ENCODE measurements at places on chromosomes 6 and 20. TPM values are rescaled to one million over a fixed set of nuclear protein-coding genes. Genes with fewer than 3 reads are reported as not detected.

DNA sequence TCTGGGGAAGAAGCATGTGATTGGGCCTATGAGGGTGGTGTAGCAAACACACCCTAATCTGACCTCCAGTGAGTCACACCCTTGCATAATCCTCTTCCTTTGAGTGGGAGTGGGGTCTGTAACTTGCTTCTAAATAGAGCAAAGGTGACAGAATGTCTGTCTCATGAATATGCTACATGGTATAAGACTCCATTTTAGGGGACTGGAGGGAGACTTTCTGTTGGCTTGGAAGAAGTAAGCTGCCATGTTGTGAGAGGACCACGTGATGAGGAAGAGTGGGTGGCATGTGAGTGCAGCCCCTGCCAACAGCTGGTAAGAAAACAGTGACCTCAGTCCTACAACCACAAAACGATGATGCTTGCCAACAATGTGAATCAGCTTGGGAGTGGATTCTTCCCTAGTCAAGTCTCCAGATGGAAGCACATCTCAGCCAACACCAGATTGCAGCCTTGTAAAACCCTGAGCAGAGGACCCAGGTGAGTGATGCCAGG is 3.7 kb downstream of the AK9 start:
- no peak overlapping the region for H3K4me3 ChIP-seq
- DNase-seq: no peak
- H3K27me3 ChIP-seq: no peaks in the 10 kb centered on the region
- H3K36me3 ChIP-seq: no peaks in the 10 kb centered on the region
- no peak overlapping the region for H3K27ac ChIP-seq
- H3K4me1 ChIP-seq: no peaks in the 10 kb centered on the region

GRCh38 chr6:101630941-101631340 is 237.4 kb downstream of the GRIK2 start:
- H3K4me1 ChIP-seq: no peaks in the 10 kb centered on the region
- H3K27me3 ChIP-seq: no peaks in the 10 kb centered on the region
- DNase-seq: no peak
- no peaks in the 10 kb centered on the region for H3K36me3 ChIP-seq

The BPIFB2 gene
- total RNA-seq: not detected

The ACSS2 gene
- total RNA-seq: 32.8 TPM

GRCh38 chr6:88616380-88616779 is 347.0 kb downstream of the RNGTT start:
- H3K4me3 ChIP-seq: no peak overlapping the region
- no peaks in the 10 kb centered on the region for H3K27me3 ChIP-seq
- no peak for DNase-seq
- H3K4me1 ChIP-seq: no peaks in the 10 kb centered on the region
- no peak overlapping the region for H3K27ac ChIP-seq
- no peaks in the 10 kb centered on the region for H3K36me3 ChIP-seq

The CGA gene
- total RNA-seq: not detected

DNA sequence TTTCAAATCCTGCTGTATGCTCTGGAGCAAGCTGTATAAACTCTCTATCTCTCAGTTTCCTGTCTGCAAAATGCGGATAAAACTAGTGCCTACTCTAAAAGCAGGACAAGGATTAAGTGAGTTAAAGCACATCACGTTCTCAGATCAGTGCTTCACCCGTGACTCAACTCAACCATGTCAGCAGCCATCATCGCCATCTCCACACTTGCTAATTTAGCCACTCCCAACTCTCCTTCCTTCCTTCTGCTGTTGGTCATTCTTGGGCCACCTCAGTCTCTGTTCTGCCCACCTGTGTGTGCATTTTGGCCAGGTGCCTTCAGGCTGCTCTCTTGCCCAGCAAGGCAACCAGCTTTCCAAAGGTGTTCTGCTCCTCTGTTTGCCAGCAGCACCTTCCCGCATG is 260.0 kb upstream of the CDYL start:
- no peak overlapping the region for H3K27ac ChIP-seq
- H3K4me3 ChIP-seq: no peak overlapping the region
- no peak for DNase-seq
- H3K27me3 ChIP-seq: no peaks in the 10 kb centered on the region

The PRR18 gene
- total RNA-seq: 0.17 TPM

DNA sequence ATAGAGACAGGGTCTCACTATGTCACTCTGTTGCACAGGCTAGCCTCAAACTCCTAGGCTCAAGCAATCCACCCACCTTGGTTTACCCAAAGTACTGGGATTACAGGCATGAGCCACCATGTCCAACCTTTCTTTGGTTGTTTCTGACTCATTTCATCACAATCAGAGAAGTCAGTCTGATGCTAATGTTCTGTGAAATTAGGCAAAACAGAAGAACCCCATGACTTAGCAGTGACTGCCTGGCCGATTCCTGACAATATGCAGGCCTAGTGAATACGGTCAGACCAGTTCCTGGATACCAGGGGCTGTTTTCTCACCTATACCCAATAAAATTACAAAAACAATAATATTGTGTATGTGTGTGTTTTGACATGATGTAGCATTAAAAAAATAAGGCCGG is 58.8 kb upstream of the BTN3A2 start:
- H3K4me1 ChIP-seq: peaks cover 3% of the 10 kb centered on the region
- no peak overlapping the region for H3K4me3 ChIP-seq
- no peaks in the 10 kb centered on the region for H3K27me3 ChIP-seq
- no peak for DNase-seq
- H3K27ac ChIP-seq: no peak overlapping the region

The SMIM13 gene
- 5.3 TPM for total RNA-seq

- H3K4me3 ChIP-seq: no peak overlapping the region
- H3K4me1 ChIP-seq: peaks cover 22% of the 10 kb centered on the region
- DNase-seq: no peak
- no peaks in the 10 kb centered on the region for H3K36me3 ChIP-seq
- H3K27ac ChIP-seq: no peak overlapping the region
Observed at GRCh38 chr6:111600154-111600553, 5.5 kb downstream of the TRAF3IP2 start.

- no peak overlapping the region for H3K4me3 ChIP-seq
- no peak overlapping the region for H3K27ac ChIP-seq
- H3K4me1 ChIP-seq: peaks cover 7% of the 10 kb centered on the region
- H3K27me3 ChIP-seq: peaks cover 9% of the 10 kb centered on the region
- no peaks in the 10 kb centered on the region for H3K36me3 ChIP-seq
Observed at GRCh38 chr6:30463651-30464618, 25.4 kb upstream of the HLA-E start.

The PPP1R14C gene
- not detected for total RNA-seq

- DNase-seq: no peak
- H3K36me3 ChIP-seq: no peaks in the 10 kb centered on the region
- no peaks in the 10 kb centered on the region for H3K27me3 ChIP-seq
- H3K4me1 ChIP-seq: no peaks in the 10 kb centered on the region
- no peak overlapping the region for H3K4me3 ChIP-seq
- H3K27ac ChIP-seq: no peak overlapping the region
Observed at GRCh38 chr6:132725471-132725870, 11.6 kb upstream of the VNN1 start.

DNA sequence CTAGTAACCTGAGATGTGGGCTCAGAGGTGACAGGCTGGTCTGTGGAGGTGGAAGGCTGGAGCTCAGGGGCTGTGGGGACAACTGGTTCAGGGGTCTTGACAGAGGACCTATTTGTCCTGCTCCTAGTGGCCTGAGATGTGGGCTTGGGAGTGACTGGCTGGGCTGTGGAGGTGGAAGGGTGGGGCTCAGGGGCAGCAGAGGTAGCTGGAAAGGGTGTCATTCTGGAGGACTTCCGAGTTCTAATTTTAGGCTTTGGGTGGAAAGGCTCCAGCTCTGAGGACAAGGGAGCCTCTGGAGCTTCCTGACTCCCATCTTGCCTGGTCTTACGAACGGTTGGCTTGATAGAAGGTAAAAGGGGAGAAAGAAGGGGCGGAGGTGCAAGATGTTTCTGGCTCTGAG is 11.5 kb downstream of the MDC1 start:
- no peak overlapping the region for H3K4me3 ChIP-seq
- H3K36me3 ChIP-seq: no peaks in the 10 kb centered on the region
- DNase-seq: no peak

DNA sequence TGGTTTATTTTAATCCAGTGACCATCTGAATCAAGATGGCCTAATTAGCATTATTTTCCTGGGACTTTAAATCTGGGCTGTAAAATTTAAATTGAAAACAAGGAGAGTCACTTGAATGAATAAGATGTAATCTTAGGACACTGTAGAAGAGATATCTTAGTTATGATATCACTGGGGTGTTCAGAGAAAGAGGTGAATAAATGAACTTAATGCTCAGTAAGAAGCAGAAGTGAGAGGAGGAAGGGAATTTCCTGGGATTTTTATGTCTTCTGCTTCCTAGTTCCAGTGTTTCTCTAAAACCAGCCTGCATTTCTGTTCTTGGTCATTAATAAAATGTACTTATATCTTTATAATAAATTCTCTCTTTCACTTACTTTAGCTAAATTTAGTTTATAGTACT is 136.8 kb upstream of the PTPRK start:
- no peak overlapping the region for H3K27ac ChIP-seq
- no peaks in the 10 kb centered on the region for H3K36me3 ChIP-seq
- no peaks in the 10 kb centered on the region for H3K4me1 ChIP-seq
- no peak overlapping the region for H3K4me3 ChIP-seq

GRCh38 chr6:154301086-154301625 is 55.4 kb downstream of the IPCEF1 start:
- no peaks in the 10 kb centered on the region for H3K36me3 ChIP-seq
- no peak overlapping the region for H3K27ac ChIP-seq
- H3K4me3 ChIP-seq: no peak overlapping the region
- DNase-seq: no peak

DNA sequence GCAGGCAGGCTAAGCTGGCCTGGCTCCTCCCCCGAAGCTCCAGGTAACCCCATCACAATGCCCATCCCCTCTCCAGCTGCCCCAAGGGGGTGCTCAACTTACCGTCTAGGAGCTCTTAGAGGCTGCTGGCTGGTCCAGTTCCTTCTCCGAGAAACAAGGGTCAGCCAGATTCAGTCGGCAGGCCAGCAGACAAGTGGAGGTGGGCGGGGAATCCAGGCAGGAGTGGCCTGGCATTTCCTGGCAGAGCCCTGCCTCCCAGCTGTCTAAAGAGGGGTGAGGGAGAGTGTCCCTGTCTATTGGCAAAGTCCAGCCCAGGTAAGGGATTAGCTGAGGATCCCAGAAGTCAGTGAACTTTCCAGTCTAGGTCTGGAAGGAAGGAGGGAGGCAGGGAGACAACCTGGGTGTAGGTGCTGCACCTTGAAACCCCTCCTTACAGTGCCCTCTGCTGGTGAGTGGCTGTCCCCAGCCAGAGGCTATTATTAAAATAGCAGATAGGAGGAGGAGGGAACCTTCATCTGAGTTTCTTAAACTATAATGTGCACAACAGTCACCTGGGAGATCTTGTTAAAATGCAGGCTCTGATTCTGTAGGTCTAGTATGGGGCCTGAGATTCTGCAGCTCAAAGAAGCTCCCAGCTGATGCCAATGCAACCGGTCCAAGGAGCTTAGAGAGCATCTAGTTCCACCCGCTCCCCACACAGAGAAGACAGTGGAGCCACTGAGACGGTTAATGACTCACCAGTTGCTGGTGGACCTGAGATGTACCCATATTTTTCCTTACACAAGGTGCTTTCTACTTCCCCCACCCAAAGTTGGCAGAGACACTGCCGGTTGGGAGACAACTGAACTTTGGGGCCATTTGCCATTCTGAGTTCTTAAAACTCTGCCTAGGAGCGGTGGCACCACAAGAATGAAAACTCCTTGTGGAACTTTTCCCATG is at the start of gene UNC5CL:
Gene UNC5CL (minus strand): TSS at position 162 of the 939 bp plus-strand sequence. CDS start 4,147 bp downstream, outside the sequence.
- H3K36me3 ChIP-seq: no peaks in the 10 kb centered on the region
- H3K4me3 ChIP-seq: no peak within 1 kb of the TSS
- H3K27ac ChIP-seq: no peak within 1 kb of the TSS

- H3K4me3 ChIP-seq: no peak overlapping the region
- H3K27me3 ChIP-seq: no peaks in the 10 kb centered on the region
- no peak for DNase-seq
- no peak overlapping the region for H3K27ac ChIP-seq
- no peaks in the 10 kb centered on the region for H3K36me3 ChIP-seq
- H3K4me1 ChIP-seq: no peaks in the 10 kb centered on the region
Observed at GRCh38 chr6:24183584-24183983, 57.6 kb downstream of the NRSN1 start.

DNA sequence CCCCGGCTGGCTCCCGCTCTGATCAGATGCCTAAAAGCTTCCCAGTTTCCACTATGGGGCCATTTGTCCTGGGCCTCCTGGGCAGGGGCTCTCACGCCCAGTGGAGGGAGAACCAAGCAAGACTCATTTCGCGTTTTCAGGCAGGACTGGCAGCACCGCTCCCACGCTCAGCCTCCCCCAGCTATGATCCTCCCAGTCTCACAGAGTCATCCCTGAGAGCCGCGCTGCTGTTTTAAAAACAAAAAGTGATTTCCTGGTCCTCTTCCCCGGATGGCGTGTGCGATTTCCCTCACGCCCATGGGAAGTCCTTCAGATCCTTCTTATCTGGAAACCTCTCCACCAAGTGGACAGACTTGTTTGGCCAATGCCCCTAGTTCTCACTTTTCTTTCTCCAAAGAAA is at the start of gene ADGRF5:
Gene ADGRF5 (minus strand): TSS at position 208 of the 400 bp plus-strand sequence. CDS start 15,176 bp downstream, outside the sequence.
- no peaks in the 10 kb centered on the region for H3K4me1 ChIP-seq
- H3K4me3 ChIP-seq: no peak within 1 kb of the TSS
- H3K36me3 ChIP-seq: no peaks in the 10 kb centered on the region
- H3K27ac ChIP-seq: no peak within 1 kb of the TSS
- no peaks in the 10 kb centered on the region for H3K27me3 ChIP-seq
- no peak for DNase-seq

The SIRPG gene
- not detected for total RNA-seq

The SLC17A9 gene
- 7.3 TPM for total RNA-seq

DNA sequence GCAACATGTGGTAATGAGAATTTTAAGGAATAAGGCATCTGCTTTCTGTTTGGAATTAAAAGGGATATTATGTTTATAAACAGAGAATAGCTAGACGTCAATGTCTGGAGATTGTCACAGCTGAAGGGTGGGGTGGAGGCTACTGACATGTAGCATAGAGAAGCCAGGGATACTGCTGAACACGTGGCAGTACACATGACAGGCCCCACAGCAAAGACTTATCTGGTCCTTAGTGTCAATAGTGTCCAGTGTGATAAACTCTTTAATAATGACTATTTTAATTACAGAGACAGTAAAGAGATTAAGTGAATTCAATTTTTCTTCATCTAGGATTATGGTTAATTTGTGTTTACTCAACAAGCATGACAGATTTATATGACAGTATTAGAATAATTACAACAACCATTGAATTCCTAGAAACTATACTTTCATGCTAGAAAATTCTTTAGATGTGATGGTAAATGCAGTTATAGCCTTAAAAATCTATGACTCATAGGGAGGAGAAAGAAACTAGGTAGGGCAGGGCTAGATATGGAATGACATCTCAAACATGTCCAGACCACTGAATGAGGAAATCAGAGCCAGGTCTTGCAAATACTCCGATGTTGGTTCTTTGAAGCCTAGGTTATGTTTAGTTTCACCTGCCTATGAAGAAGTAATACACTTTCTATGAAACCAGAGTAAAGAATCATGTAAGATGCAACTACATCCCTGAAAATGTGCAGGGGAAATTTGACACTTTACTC is 399.5 kb downstream of the PHF3 start:
- no peak overlapping the region for H3K27ac ChIP-seq
- no peaks in the 10 kb centered on the region for H3K36me3 ChIP-seq
- peaks cover 3% of the 10 kb centered on the region for H3K27me3 ChIP-seq

The SEL1L2 gene
- 0.97 TPM for total RNA-seq

The LTB gene
- total RNA-seq: 0.42 TPM

GRCh38 chr6:133466680-133467079 is 225.5 kb downstream of the EYA4 start:
- no peaks in the 10 kb centered on the region for H3K36me3 ChIP-seq
- no peaks in the 10 kb centered on the region for H3K4me1 ChIP-seq
- H3K27ac ChIP-seq: no peak overlapping the region
- no peak for DNase-seq

The FILIP1 gene
- total RNA-seq: 2.7 TPM

The NELFE gene
- total RNA-seq: 63.8 TPM

The ZC2HC1B gene
- total RNA-seq: not detected

GRCh38 chr6:105135056-105135455 is 44.8 kb downstream of the POPDC3 start:
- DNase-seq: no peak
- H3K27me3 ChIP-seq: no peaks in the 10 kb centered on the region
- no peaks in the 10 kb centered on the region for H3K36me3 ChIP-seq
- no peak overlapping the region for H3K4me3 ChIP-seq

The CASS4 gene
- 2.6 TPM for total RNA-seq

Data from ovary (tissue), 10 donors.